ENCODE measurements at places on chromosomes 5 and 9.

GRCh38 chr5:115319007-115319406 is 22.6 kb upstream of the CCDC112 start:
- no peak for DNase-seq

DNA sequence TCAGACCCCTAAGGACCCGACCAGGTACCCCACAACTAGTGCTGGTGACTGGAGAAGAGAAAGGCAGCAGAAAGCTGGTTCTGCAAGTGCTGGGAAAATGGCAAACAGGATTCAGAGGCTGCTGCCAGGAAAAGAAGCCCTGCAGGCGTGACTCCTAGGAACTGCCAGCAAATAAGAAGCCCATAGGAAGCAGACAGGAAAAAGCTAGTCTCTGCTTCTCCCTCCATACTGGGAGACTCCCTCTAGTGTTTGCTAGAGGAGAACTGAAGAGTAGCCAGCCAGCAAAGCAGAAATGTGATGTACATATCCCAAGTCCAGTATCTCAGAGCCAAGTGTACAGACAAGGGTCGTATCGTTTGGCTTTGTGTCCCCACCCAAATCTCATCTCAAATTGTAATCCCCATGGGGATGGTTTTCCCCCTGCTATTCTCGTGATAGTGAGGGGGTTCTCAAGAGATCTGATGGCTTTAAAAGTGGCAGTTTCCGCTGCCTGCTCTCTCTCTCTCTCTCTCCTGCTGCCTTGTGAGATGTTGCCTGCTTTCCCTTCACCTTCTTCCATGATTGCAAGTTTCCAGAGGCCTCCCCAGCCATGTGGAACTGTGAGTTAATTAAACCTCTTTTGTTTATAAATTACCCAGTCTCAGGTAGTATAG is 38.1 kb upstream of the TUSC1 start:
- no peak for DNase-seq

- DNase-seq: no peak
Measured at GRCh38 chr5:82259172-82259800, 18.9 kb downstream of the RPS23 start.

DNA sequence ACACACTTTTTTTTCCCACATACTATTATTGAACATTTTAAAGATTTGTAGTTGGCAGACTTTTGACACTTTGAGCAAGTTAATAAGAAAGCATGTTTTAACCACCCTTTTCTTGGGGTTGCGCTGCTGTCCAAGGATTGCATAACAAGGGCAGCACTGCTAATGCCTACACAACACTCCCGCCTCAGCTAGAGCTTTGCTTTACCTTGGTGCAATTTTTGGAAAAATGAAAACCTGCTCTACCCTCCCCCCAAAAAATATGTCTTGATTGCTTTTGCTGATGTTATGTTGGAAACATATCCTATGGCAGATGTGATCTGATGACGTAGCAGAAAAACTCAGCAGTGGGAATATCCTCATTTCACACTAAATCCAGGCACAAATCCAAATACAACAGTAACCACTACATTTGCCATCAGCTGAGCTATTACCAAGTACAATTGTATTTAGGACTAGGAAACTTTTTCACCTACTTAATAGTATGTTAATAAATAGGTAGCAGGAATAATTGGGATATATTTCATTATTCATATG is 51.5 kb downstream of the UBE2R2 start:
- DNase-seq: no peak

Measured in GF-D8 (cell line).